ENCODE measurements at places on chromosomes 4 and X.

DNA sequence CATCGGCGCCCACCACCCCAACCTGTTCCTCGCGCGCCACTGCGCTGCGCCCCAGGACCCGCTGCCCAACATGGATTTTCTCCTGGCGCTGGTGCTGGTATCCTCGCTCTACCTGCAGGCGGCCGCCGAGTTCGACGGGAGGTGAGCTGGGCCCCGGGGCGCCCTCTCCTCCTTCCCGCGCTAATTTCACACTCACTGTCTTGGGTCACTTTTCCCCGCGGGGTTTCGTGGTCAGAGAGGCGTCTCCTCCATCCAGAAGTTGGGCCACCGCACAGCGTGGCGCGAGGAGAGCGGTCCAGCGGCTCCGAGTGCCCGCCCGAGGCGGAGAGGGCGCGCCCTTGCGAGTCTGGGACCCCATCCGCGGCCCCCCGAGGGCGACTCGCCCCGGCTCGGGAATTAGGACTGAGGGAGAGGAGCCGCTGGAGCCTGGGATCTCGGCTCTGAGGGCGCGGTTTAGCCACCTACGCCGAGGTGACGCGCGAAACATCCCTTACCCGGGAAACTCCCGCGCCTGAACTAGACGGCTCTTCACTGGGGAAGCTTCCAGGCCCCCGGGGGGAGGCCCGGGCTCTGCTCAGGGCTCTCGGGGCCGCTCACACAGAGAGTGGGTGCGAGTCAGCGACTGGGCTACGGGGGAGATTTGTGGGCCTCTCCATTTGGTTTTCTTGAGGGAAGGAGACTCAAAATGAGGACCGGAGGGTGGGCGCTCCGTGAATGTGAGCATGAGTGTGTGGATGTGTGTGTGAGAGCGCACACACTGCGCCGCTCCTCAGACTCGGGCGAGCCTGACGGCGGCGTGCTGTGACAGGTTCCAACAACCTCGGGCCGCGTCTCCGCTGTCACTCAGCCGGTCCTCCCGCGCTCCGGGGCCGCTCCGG lies 551 bp downstream of the NPNT start:
- peak; percentile 81 for DNase-seq

DNA sequence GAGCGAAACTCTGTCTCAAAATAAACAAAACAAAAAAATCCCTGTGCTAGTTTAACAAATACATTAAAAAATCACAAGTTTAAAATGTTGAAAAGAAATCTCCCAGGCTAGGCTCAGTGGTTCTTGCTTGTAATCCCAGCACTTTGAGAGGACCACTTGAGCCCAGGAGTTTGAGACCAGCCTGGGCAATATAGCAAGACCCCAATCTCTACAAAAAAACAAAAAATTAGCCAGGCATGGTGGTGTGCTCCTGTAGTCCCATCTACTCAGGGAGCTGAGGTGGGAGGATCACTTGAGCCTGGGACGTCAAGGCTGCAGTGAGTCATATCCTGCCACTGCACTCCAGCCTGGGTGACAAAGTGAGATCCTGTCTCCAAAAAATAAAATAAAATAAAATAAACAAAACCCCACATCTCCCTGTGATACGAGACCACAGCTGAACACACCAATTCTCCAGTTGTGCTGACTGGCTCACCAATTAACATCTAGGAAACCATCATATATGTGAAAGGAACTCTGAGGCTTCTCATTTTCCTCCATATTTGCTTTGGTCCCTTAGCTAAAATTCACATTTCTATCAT lies 7.3 kb downstream of the RPS4X start:
- DNase-seq: no peak

- DNase-seq: no peak
Observed at GRCh38 chrX:10107483-10107882, 49.3 kb upstream of the CLCN4 start.

- DNase-seq: no peak
Observed at GRCh38 chrX:118129681-118130080, 13.1 kb upstream of the KLHL13 start.

DNA sequence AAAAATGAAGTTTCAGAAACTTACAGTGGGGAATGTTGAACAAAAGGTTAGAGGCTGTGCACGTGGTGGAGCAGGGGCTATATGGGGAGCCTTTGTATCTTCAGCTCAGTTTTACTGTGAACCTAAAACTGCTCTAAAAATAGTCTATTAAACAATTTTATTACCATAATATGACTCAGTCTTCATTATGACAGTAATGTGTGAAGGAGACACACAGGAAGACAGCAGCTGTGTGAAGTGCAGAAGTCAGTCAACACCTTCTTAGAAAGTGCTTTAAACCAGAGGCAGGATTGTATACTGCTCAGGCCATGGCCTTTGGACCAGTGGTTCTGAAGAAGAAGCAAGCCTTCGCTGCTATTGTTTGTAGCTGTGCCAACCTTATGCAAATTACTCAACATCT lies 89.7 kb downstream of the ARHGAP10 start:
- DNase-seq: no peak

All from posterior vena cava (tissue), 2 donors.